Mesothelial cell of epicardium (in vitro differentiated cells): ENCODE measurements at places on chromosomes 12 and 14.

GRCh38 chr14:77502109-77502782 lies 3.6 kb upstream of the ISM2 start:
- DNase-seq: no peak

- no peak for DNase-seq
Measured at GRCh38 chr12:62468397-62468796, 1.8 kb downstream of the MON2 start.

- DNase-seq: no peak
Measured at GRCh38 chr14:80212023-80212397, 706 bp upstream of the DIO2 start.

DNA sequence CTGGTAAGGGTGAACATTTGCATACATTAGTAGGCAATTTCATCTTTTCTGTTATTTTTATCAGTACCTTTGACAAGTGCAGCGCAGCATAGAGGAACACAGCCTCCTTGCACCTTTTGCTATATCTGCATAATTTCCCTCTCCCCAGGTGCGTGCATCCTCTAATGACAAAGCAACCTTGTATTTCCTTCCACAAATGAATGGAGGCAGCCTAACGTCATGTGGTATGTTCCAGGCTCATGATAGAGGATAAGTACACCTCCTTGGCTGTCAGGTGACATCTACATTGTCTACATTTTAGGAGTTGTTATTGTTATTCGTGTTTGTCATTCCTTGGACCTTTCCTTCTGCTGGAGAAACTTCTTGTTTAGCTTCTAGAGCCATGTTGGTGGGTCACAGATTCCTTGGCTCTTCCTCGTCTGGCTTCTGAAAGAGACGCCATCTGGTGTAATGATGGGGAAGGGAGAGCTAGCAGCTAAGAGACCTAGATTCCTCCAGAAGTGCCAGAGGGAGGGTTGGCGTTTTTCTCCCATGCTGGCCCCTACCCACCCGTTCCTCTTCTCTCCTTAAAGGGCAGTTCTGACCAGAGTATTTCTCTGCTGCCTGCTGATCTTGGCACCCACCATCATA lies 37.0 kb downstream of the EVL start:
- DNase-seq: no peak

- DNase-seq: no peak
Measured at GRCh38 chr12:107761502-107761904, 566 bp upstream of the PRDM4 start.

DNA sequence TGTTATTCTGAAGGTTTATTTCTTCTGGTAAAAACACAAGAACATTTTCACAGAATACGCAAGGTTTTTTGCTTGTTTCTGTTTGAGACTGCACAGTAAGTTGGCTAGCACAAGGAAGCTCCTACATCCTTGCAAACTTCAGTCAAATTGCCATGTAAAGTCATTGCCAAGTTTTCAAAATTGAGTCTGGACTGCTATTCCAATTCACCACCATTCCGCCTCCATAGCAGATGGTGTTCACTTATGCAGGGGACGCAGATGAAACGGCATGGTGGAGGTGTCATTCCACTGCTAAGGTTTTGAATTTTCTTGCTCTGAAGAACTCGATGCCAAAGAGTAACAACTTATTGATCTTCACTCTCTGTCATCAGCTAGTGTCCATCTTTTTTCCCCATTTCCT lies 303.9 kb upstream of the SYT1 start:
- no peak for DNase-seq

DNA sequence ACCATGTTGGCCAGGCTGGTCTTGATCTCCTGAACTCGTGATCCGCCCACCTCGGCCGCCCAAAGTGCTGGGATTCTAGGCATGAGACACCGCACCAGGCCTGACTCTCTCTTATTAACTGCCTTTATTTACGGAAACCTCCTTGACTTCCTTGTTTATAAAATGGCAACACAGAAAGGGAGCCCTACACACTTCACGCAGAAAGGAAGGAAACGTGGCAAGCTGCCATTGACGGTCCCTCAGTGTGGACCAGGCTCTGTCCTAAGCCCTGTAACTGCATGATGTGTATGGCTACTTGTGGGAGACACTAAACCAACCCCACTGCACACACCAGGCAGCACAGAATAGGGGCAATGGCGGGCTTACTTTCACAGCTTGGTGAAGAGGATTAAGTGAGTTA lies 11.7 kb downstream of the CINP start:
- no peak for DNase-seq

DNA sequence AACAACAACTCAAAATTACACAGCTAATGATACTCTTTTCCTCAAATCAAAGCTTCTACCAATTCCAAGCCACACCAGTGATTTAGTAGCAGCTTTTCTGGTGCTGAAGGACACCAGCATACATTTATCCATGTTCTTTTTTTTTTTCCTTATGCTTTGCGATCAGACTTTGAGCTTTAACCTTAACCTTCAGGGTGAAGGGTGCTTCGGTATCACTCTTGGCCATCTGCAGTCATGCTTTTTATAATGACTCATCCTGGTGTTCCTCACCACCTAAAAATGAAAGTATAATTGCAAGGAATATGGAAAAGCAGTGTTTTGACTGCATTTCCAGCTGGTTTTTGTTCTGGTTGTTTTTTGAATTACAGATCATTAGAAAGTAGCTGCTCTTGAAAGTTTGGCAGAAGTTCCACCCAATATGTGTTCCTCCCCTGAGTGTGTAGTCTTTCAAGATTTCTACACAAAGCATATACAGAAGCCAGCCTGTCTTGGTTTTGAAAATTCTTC lies 1.3 kb upstream of the SLC41A2 start:
- DNase-seq: no peak

- DNase-seq: no peak
Measured at GRCh38 chr14:32019276-32019675, 57.8 kb upstream of the ARHGAP5 start.

DNA sequence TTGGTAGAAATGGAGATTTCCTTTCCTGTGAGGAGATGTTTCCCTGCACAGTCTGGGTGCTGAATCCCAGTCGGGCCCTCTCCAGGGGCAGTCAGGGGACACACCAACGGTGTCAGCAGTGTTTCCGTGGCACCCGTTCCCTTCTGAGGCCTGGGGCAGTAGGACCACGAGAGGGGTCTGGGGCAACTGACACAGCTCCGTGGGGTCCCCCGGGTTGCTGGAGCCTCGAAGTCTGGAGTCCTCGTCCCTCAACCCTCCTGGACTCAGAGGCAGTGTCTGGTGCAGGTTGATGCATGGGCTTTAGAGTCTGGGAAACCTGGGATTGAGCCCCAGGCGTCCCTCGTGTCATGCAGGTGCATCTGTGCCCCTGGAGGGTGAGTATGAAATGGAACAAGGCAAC lies 327.3 kb downstream of the ADGRD1 start:
- peak; percentile 24 for DNase-seq

DNA sequence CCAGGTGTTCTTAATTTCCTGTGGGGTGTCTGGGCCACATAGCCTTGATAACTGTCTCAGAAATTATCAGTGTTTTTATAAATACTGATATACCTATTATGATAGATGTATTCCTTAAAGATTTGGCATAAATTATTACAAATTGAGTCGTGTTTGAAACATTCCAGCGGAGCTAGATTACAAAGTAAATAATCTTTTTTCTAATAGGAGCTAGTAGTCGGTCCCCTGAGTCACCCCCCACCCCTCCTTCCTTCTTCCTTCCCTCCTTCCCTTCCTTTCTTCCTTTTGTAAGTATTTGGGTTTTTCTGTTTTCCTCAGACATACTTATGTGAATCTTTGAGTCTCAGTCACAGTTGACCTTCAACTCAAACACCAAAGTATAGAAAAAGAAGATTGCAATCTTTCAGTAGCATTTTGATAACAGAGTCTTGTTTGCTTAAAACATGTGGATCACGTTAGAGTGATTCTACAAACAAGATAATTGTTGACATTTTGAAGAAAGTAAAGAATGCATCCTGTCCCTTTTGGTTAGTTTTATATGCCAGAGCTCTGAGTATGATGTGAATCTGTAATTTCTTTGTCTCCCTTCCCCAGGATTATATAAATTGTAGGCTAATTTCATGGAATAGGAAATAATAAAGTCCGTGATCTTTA lies 264.0 kb downstream of the FUT8 start:
- DNase-seq: no peak
